ENCODE measurements at places on chromosomes 7 and 10.

GRCh38 chr7:111985798-111986197 lies 220.4 kb downstream of the DOCK4 start:
- no peak for DNase-seq

DNA sequence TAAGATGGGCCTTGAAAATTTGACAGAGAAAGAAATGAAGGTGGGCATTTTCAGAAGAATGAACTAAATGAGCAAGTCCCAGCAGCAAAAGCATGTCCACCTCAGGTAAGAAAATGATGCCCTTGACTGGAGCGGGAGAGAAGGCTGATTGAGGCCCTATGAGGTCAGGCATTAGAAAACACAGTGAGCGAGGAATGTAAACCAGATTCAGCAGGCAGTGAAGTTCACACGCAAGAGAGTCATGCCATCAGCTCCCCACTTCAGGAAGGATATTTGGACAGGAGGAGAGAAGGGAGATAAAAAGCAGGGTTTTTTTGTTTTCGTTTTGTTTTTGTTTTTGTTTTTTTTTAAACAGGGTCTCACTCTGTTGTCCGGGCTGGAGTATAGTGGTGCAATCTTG lies 166.4 kb downstream of the PPP1R17 start:
- no peak for DNase-seq

- no peak for DNase-seq
Measured at GRCh38 chr10:59801171-59801570, 47.9 kb upstream of the MRLN start.

- no peak for DNase-seq
Measured at GRCh38 chr7:152108359-152108758, 82.9 kb downstream of the GALNT11 start.

GRCh38 chr7:127393368-127394058 lies 1.0 kb upstream of the ZNF800 start:
- no peak for DNase-seq

DNA sequence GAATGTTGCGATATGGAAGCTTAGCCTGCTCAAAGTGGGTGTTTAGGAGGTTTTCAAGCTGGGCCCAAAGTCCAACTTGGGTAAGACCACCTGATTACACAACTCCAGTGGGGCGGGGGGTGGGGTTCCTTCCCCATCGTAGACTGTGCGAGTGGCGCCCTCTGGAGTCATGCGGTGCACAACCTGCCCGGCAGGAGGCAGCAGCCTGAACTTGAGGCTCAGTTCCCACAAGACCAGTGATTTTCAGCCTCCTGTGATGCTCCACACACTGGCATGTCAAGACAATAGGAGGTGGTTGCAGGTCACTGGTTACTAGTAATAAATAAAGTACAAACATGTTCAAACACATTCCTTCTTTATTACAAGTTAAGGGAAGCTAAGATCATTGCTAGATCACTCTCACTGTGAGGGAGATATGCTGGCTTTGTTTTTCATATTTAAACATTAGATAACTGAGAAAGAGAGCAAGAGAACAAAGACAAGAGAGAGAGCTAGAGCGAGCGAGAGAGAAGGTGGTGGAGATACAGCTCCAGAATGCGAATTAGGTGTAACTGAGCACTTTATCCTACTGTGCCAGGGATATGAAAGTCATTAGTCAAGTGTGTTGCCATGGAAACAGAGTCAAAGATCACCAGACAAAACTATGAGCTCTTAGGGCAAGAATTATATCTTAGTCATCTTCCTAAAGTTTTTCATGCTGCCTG lies 97.4 kb upstream of the BMPER start:
- no peak for DNase-seq

- no peak for DNase-seq
Measured at GRCh38 chr7:105325216-105325904, 63.4 kb downstream of the SRPK2 start.

- peak; percentile 33 for DNase-seq
Measured at GRCh38 chr10:30645340-30645827, 15.8 kb upstream of the LYZL2 start.

Data from Ammon's horn (tissue), 1 donor.